ENCODE measurements at places on chromosomes 11 and 22.

DNA sequence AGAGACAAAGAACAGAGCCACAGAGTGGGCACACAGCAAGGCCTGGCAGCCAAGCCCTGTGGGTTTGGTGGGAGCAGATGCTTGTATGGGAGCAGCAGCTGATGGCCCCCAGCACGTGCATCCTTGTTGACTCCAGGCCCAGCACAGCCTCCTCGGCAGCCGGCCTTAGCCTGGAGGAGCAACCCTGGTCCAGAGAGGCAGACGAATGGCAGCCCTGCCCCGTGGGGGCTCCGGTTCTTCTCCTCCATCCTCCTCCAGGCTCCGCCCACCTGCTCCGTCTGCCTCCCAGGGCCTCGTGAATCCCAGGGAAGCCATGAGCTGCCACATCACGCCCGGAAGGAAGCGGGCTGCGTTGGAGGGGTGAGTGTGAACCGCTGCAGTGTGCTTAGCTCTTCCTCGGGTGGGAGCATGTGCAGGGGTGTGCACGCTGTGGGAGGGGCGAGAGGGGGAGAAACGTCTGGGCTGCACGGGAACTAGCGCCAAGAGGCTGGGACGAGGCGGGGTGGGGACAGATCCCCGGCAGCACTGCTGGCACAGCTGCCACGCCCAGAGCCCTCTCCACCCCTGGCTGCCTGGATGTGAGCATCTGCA lies 36.3 kb upstream of the JAM3 start:
- DNase-seq, result no peak

- no peak for DNase-seq
These were observed 39.7 kb downstream of the YWHAH start for GRCh38 chr22:31983911-31984656.

- no peak for DNase-seq
These were observed 99.8 kb downstream of the CTTN start for GRCh38 chr11:70498171-70498571.

DNA sequence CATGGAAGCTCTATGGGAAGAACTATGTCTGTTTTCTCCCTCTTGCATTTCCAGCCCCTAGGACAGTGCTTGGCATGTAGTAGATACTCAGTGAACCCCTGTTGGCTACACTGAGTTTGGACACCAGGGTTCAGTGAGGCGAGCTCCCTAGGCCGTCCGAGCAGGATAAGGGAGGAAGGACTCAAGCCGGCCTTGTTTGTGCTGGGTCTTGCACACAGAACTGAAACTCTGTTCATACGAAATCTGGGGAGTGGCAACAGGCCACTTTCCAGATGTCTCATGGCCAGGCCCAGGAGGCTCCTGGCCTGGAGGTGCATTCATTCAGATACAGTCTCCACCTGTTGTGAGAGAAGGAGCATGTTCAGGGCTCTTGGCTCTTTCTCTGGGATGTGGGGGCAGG lies 23.6 kb upstream of the LMO1 start:
- DNase-seq, result no peak

All from iris pigment epithelial cell (primary cell).